ENCODE measurements at places on chromosomes 1 and 21. TPM values are rescaled to one million over a fixed set of nuclear protein-coding genes. Genes with fewer than 3 reads are reported as not detected.
A peak's percentile ranks its signal among the peaks of the same experiment; 100 is the strongest.

- no peak for DNase-seq
Observed at GRCh38 chr21:31710586-31710985, 21.3 kb downstream of the SCAF4 start.

GRCh38 chr1:68506386-68506785, 9.5 kb upstream of the DEPDC1 start:
- DNase-seq = no peak

The HMGCS2 gene
- total RNA-seq = not detected

DNA sequence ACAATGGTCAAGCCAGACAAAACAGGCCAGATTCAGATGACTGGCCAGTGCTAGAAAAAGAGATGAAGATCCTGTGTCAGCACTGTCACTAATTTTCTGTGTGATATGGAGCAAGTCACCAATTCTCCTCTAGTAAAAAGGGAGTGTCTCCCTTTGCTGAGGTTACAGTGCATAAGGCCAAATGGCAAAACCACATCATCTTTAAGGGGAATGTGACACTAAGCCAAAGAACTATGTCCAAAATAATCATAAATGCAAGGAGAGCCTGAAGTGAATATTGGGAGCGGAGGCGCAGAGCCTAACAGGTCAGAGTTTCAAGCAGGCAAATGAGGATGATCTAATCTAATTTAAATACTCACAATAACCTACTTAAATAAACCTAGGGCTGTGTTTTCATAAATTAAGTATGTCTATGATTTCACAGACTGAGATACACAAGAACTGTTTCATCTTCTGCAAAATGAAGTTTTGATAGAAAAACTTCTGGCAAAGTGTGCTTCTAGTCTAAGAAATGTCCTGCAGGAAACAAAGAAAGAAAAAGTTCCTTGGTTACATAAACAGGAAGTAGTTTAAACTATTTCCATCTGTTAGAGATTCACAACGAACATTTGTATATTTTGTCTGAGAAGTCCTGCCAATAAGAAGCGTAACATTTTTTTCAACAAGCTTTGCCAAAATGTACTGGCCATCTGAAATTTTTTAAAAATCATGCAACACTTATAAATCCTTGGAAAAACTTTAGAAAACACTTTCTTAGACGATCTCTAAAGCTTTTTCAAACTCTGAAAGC, 290.2 kb downstream of the LRRC40 start:
- no peak for DNase-seq

The MAP10 gene
- 1.5 TPM for total RNA-seq

DNA sequence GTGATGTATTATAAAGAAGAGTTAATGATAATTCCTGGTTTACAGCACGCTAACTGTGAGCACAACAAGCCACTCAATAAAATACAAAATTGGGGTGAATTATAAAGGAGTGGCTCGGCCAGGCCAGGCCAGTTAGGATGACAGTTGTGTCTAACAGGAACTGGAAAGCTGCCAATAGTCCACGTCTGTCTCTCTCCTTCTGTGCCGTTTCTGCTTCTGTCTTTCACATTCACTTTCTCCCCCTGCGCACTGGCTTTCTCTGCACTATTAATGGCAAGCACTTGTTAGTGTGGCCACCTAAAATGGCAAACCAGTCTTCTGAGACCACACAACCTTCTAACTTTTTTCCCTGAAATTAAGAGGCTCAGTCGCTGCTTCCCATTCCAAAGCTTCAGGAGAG, 394.3 kb downstream of the NTNG1 start:
- DNase-seq = no peak

DNA sequence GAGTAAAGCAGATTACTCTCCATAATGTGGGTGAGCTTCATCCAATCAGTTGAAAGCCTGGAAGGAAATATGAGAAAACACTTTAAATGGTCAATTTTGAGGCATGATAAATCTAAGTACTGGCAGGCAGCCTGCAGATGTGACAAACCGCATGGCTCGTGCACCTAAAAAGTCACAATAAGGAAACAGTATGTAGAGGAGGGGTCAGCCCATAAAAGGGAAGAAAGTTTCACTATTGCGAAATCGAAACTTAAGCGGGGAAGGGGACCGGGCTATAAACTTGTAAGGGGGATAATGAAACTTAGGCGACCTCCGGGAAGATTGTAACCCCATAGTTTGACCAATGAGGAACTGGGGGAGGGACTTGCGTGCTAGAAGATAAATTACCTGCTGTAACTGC, 109.8 kb downstream of the PLPPR4 start:
- DNase-seq = no peak

DNA sequence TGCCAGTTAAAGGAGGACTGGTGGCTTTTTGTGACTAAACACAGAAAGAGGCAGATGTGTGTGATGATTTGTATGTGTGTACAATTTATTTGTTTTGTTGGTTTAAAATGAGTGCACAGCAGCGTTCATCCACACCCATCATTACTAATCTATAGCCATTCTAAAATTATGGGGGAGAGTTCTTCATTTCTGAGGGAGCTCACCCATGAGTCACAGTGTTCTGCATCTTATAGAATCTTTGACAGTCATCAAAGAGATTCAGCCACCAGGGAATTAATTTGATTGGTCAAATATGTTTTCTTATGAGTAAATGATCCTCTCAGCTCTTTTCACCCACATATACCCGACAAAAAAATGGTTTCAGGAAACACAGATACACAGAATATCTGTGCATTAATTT, 147.9 kb downstream of the GREM2 start:
- no peak for DNase-seq

GRCh38 chr1:78483903-78484302, 6.9 kb upstream of the PTGFR start:
- no peak for DNase-seq

DNA sequence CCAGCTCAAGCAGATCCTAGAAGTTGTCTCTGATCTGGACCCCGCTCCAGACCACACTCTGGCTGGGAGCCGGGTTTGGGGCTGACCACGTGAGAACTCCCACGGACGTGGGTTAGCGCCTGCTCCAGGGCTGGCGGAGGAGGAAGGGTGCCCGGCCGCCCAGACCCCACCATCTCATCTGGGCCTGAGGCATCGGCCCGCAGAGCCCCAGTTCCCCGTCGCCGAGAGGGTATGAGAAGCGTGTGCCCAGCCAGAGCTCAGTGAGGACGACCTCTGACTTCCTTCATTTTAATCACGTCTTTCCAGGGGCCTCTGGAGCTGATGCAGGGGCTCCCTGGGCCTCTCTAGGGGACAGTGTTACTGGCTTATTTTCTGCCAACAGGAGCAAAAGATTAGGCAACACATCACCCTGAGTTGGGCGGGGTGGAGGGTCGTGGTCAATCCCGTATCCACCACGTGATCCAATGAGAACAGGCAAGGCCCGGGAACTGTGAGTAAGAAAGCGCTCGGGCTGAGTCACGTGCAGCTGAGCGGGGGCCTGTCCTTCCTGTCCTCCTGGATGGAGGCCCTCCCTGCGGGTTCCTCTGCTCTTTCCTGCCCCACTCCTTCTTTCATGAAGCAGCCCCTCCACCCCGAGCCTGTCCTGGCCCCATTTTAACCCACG, 81.1 kb downstream of the SIK1 start:
- DNase-seq = peak; percentile 73

Data from activated CD4-positive, alpha-beta T cell treated with anti-CD3 and anti-CD28 coated beads for 36 hours (primary cell).